ENCODE measurements at places on chromosomes 11 and 22.
A peak's percentile ranks its signal among the peaks of the same experiment; 100 is the strongest.

DNA sequence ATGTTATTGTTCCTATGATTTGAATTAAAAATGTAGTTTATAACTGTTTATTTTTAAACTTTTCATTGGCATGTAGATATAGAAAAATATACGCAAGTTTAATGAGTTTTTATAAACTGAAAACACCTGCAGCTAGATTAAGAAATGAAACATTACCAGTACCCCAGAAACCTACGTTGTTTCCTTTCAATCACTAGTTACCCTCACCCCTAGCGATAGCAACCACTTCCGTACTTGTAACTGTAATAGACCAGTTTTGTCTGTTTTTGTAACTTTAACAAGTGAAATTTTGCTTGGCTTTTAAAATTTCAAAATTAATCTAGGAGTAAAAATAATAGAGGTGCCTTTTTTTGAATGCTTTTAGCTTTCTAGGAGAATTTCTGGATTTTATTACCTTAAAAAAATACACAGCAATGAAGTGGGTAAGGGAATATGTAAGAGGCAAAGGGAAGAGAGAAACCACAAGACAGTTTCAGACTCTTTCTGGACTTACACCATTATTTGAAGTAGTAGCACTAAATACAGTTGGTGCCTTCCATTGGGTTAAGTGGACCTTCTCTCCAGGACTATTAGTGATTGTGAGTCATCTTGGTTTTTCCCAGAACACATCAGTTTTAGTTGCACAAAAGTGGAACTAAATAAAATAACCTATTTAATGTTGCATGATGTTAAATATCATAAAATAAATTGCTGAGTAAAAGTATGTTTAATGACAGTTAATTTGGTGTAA is 18.7 kb upstream of the NAT10 start:
- DNase-seq: no peak

DNA sequence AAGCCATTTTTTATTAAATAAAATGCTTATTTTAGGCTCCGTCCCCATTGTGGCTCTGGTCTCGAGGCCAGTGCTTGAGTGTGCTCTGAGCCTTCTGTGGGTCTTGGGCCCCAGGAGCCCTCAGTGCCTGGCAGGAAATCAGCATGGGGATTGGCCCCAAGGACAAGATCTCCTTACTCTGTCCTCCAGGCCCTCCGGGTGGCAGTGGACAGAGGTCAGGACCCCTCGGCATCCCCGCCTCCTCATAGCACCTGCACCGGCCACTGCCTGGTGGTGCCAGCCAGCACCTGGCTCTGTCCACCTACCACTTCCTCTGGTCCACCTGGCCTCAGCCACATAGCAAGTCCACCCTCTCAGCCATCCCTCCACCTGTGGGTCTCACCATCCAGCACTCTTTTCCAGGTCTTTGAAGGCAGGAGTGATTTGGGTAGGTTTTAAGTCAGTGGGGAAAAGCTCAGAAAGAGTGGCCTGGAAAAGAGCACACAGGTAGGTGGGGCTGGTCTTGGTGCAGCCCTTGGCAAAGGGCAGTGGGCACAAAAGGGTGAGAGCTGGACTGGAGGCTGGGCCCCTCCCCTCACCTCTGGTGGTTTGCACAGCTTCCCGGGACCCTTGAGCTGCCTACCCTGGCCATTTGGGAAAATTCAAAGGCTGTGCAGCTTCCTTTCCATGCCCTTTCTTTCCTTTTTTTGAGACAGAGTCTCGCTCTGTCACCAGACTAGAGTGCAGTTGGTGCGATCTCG is 3.5 kb downstream of the CLDN5 start:
- DNase-seq: no peak

- no peak for DNase-seq
These were observed 14.5 kb downstream of the NARS2 start for GRCh38 chr11:78560153-78560552.

- DNase-seq: no peak
These were observed 21.4 kb downstream of the INSC start for GRCh38 chr11:15136166-15136565.

DNA sequence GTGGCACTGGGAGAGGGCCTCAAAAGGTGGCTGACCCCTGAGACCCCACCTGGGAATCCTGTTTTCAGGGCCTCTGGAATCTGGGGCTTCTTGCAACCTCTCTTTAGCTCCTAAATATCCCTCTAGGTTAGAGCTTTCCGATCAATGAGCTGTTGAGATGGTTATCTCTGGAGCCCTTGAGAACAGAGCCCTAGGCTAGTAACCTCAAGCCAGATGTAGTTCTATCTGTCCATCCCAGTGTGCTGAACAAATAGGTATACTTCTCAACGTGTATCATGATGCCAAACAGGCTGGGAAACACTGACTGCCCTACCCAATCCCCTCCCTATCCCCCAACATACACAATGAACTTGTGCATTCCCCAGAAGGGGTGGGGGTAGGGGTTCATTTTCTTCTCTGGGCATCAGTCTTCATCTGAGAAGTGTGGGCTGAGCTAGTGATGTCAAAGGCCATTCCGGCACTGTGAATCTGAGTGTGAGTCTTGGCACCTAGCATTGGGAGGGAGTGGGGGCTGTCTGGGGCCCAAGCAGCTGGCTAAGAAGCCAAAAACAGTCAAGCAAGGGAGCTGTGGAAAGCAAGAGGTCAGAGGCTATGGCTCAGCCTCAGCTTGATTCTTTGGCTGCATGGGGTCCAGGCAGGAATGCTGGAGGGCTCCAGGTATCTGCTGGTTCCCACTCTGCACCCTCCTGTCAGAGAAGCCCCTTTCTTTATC is 17.3 kb downstream of the CD82 start:
- no peak for DNase-seq

GRCh38 chr11:35531246-35531645 is 5.8 kb upstream of the PAMR1 start:
- peak; percentile 29 for DNase-seq

DNA sequence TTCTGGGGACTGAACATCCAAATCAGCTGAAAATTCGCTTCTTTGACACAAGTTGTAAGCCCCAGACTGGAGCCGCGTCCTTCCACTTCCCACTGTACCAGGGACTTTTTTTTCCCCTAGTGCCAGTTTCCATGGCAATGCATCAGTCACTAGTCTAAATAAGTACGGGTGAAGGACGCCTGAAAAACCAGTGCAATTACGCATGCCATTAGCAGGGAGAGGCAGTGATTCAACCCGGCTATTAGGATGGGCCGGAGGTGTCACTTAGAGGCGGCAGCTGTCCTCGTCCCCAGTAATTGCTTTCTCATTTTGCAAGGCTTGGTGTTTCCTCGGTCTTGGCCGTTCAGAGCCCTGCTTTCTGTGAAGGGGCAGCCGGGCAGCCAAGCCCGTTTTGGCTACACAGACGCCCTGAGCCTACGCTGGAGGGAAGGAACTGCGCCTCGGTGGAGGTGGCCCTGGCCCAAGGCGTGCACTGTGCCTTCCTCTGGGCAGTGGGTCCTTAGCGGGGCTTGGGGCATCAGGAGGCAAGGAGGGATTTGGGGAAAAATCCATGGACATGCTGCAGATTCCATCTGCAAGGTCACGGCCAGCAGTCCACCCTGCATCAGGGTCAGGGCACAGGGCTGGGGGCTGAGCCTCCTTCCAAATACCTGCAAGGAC is 319.7 kb downstream of the CTTN start:
- DNase-seq: no peak

DNA sequence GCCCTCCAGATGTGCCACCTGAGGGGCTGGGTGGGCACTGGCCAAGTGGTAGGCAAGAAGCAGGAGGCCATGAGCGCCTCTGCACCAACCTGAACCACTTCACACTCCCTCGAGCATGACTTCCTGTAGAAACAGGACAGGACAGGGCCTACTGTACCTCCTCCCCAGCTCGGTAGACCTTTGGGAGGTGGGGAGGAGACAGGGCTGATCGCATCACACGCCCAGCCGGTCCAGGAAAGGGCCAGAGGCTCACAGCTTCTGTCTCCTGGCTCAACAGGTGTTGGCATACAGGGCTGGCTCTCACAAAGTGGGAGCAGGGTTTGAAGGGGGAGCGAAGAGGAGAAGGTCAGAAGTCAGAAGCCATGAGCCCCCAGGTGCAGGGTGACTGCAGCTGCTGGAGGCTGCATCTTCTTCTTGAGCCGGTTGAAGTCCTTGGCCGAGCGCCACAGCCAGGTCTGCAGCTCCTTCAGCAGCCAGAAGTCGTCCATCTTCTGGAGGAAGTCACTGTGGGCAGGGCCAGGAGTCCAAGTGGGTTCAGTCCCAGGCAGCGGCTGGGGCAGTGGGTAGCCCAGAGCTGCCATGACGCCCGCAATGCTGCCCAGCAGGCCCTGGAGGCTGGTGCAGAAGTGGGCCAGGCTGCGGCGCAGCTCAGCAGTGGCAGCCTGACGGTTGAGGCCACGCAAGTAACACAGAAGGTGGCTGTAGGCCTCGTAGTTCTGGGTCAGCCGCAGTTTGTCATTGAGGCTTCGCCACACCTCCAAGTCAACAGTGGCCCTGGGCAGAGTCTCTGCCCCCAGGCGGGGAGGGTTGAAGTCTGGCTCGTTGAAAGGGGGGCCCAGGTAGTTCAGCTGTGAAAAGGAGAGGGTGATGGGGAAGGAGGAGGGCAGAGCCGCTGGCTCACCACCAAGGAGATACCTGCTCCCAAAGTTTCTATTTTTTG is 8.3 kb downstream of the CLCF1 start:
- DNase-seq: no peak

GRCh38 chr11:132396318-132396717 is 1025.9 kb downstream of the NTM start:
- no peak for DNase-seq

- DNase-seq: peak; percentile 20
These were observed 52.5 kb upstream of the CLDN5 start for GRCh38 chr22:19576460-19577421.

Measured in AG09309 (cell line).